Heart left ventricle (tissue), 16 donors: ENCODE measurements at places on chromosomes 1 and 21. TPM values are rescaled to one million over a fixed set of nuclear protein-coding genes. Genes with fewer than 3 reads are reported as not detected.

Gene MAB21L3
- not detected for total RNA-seq

DNA sequence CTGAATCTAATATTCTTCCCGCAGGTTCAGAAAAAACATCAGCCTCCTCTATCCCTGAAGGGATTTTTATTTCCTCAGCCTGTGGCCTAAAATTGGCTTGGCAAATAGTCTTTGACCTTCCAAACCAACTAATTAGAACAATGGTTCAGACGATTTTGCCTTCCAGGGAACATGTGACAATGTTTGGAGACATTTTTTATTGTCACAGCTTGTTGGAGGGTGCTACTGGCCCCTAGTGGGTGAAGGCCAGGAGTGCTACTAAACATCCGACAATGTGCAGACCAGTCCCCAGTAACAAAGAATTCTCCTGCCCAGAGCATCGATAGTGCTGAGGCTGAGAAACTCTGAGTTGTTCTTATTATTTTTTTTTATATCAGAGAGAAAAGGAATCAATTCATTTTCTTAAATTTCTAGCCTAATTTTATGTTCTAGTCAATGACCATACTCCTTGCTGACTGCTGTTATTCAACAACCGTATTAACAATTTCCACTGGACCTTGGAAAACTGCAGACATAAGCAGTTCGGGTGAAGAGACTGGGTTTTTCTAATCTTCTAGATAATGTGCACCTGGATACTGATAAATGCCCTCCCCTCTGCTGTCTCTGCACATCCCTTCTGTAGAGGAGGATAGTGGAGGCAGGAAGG lies 280.7 kb downstream of the LMX1A start:
- no peak for DNase-seq

DNA sequence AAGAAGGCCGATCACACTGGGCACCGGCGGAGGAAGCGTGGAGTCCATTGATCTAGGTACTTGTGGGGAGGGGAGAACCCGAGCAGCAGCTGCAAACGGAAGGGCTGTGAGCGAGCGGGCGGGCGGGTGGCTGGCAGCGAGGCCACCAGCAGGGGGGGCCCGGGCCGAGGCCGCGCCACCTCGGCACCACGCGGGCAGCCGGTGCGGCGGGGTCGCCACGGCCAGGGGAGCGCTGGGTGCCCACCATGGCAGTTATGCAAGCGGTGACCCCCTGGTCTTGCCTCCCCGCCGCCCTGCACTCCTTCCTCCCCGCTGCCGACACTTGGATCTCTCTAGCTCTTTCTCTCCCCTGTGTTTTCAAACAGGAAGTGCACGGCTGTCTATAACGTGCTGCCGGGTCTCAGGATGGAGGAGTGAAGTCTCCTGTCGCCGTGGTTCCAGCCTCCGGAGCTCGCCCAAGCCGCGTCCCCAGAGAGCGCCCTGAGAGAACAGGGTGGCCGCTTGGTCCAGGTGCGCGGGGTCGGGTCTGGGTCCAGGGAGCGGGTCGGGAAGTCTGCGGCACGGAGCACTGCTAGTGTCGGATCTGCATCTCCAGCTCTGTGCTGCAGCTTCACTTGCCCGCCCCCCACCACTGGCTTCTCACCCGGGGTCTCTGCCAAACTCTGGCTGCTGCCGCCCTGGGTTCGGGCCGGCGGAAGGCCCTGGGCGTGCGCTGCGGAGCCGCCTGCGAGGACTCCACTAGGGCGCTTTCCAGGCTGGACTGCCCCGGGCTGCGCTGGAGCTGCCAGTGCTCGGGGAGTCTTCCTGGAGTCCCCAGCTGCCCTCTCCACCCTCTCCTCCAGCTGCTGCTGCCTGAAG lies 22.7 kb downstream of the LRRC8D start:
- peak; percentile 68 for DNase-seq

DNA sequence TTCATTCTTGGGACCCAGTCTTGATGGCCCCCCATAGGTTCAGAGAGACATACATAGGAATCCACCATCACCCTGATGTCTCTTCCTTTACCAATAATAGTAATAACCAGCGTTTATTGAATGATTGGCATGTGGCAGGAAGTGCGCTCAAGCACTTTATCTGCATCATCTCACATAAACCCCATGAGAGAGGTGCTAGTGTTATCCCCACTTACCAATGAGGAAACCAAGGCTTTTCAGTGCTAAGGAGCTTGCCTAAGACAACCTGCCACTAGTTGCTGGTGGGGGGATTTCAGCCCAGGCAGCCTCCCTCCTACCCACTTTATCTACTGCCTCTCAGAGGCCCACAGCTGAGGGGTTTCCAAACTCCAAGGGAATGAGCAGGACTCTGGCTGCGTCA lies 7.7 kb downstream of the LGR6 start:
- no peak for DNase-seq

GRCh38 chr1:41727749-41728115 lies 191.0 kb downstream of the HIVEP3 start:
- DNase-seq, result no peak

DNA sequence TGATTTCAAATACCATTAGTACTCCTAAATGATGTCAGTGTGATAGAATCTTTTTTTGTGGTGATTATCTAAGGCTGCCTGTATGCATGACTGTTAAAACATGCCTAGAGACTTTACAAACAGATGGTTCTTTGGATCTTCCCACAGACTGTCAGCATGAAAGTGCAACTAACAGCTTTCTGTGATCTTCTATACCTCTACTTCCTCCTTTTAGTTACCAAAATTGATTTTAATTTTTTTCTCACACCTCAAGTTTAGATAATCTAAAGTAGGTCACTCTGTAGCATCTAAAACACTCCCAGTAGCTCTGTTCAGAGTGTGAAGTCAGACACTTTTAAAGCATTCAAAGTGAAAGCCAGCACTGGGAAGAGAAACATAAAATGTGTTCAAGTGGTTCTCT lies 534.5 kb downstream of the PTPRC start:
- no peak for DNase-seq

Gene SAMD11
- total RNA-seq, result 1.4 TPM

DNA sequence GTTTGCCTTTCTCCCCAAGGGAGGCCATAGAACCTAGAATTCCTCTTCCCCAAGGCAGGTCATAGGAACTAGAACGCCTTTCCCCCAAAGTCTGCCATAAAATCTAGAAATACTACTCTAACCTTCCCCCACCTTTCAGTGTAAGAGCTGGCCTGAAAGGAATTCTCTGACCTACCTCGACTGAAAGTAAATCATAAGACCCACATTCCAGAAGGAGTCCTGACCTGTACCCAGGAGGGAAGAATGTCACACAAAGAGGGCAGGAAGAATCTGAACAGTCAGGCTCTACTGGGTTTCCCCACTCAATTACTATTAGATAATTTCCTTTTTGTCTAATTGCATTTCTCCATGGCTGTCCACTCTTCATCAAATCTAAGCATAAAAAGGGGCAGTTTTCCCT lies 5.7 kb upstream of the ATG4C start:
- no peak for DNase-seq

Gene CD46
- total RNA-seq, result 101 TPM

DNA sequence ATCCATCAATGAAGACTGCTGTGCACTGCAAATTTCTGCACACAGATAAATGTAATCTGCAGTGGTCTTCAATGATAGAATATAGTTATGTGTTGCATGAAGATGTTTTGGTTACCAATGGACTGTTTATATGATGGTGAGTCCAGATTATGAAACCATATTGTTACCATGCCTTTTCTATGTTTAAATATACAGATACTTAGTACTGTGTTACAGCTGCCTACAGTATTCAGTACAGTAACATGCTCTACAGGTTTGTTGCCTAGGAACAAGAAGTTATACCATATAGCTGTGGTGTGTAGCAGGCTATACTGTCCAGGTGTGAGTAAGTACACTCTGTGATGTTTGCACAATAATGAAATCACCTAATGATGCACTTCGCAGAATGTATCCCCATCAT lies 40.8 kb downstream of the SORT1 start:
- no peak for DNase-seq

Gene MATN1
- not detected for total RNA-seq

DNA sequence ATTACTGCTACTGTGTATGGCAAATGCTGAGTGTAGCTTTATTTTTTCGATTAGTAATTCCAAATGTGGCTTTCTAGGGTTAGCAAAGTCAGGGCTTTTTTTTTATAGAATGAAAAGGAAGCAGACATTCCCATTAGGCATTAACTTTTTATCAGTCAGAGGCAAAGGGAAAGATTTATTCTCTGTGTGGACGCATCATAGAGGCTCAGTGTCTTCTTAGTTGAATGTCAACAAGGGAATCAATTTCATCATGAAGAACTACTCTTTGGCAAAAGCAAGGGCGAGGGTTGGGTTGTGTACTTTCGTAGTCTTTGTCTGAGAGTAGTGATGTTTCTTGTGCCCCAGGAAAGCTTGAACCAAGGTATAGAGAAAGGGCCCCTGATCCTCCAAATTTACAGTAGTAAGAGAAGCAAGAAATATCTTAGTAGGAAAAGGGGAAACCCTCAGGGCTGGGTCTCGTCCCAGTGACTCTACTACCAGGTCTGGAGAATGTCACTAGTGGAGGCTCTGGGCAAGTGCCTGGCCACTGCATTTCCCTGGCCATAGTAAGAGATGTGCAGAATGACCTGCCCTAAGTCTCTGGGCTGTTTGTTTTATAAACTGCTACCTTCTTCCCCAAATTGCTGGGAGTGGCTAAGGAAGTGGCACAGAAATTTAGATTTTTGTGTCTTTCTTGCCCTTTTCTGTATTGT lies 30.0 kb upstream of the MACF1 start:
- no peak for DNase-seq

Gene OR2L2
- total RNA-seq, result not detected

Gene FCRL2
- not detected for total RNA-seq

DNA sequence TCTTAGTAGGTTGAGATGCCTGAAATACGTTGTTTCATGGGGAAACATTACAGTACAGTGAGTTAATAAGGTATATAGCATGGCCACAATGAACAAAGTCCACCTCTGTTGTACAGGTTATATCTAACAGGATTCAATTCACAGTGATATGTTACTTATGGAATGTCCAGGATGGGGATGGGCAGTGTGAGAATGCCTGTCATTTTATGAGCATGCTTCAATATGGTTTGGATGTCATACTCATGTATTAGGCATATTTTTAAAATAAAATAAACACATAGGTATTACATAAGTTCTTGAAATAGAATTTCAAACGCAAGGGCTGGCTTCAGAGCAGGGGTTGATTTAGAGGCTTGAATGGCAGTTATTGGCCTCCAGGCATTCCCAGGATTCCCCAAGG lies 6.1 kb upstream of the PHLDA3 start:
- no peak for DNase-seq

Gene INAVA
- total RNA-seq, result 0.22 TPM

DNA sequence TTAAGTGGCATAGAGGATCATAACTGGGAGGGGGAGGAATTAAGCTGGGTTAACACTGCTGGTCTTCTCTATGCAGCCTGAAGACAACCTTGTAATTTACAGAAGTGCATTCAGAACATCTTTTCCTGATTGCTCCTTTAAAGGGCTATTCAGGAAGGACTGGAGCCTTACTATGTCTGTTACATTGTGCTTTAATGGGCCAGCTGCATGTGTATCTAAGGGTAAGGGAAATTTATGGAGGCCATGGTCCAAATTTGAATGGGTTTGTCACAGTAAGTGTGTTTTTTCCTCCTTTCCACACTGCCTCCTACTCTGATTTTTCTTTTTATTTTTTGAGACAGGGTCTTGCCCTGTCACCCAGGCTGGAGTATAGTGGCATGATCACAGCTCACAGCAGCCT lies 19.6 kb downstream of the C1orf21 start:
- no peak for DNase-seq

DNA sequence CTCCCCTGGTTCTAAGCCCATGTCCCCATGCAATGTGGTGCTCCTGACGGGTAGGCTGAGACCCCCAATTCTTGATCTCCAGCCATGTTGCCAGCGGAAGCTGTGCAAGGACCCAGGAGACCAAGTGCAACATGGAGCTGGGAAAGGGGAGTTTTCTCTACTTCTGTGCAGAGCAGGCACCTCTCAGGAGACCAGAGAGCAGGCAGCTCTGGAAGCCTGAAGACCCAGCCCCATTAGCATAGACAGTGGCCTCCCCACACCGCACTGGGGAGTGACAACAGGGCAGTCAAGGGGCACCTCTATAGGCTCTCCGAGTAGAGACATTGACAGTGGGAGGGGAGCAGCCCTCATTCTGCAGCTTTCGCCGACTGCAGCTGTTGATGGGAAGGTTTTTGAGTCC lies 410.2 kb downstream of the MATN1 start:
- DNase-seq, result no peak

Gene NPPA
- total RNA-seq, result 200 TPM

GRCh38 chr1:11948822-11949458 lies 14.4 kb downstream of the PLOD1 start:
- no peak for DNase-seq

GRCh38 chr1:183404476-183404875 lies 13.7 kb downstream of the NMNAT2 start:
- no peak for DNase-seq

- no peak for DNase-seq
Measured at GRCh38 chr1:179298952-179299351, 5.4 kb downstream of the SOAT1 start.

DNA sequence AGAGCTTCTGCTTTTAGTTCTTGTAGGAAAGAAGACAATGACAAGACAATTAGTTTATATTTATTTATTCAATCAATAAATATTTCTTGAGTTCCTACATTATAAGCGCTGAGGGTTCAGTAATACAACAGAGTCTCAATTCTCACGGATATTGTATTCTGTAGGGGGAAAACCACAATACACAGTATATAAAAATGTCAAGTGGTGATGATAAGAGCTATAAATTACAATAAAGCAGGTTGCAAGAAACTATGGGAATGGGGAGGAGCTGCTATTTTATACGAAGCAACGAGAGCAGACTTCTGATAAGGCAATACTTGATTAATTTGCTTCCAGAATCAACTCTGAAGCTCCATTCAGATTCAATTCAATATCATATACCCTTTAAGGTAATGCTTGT lies 10.6 kb upstream of the XCL1 start:
- no peak for DNase-seq

DNA sequence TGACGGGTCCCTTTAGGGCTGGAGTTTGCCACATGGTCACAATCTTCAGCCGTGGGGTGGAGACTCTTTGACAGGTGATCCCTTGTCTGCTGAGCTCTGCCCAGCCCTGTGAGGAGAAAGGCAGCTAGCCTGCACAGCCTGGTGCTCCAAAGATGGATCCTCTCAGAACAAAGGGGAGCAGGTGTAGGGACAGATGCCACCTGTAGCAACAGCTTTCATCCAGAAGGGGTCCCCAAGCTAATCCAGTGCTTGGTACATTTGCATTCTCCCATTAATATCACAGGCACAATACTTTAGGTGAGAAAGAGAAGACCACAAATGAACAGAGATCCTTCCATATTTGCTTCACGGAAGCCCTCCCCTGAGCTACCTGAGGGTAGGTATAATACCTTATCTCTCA lies 93.2 kb downstream of the CCDC185 start:
- DNase-seq, result no peak

- DNase-seq, result no peak
Measured at GRCh38 chr1:109786112-109786480, 22.4 kb upstream of the EPS8L3 start.

DNA sequence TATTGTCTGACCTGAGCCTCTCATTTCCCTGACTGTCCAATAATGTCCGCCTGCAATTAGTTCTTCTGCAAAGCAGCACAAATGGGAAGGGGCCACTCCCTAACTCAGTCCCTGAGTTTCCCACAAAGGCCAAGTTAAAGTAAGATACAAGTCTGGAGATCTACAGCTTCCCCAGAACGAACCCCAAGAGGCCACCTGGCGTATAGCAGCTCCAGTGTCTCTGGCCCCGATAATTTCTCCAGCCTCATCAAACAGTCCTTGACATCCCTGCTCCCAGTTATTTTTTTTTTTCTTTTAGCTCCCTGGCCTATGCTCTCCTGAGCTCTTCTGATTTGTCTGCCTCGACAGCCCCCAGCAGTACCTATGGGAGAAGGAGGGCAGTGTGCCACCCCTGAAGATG lies 8.1 kb upstream of the ACKR1 start:
- no peak for DNase-seq

- no peak for DNase-seq
Measured at GRCh38 chr1:147721716-147722115, 38.7 kb downstream of the GJA5 start.
